ENCODE measurements at places on chromosomes 4 and X. TPM values are rescaled to one million over a fixed set of nuclear protein-coding genes. Genes with fewer than 3 reads are reported as not detected.

Gene KCND1
- 0.17 TPM for total RNA-seq

Gene ERCC6L
- 1.1 TPM for total RNA-seq

Gene ZNF595
- 13.3 TPM for total RNA-seq

Gene TRIM2
- 29.6 TPM for total RNA-seq

Gene FBXL5
- total RNA-seq: 109 TPM

DNA sequence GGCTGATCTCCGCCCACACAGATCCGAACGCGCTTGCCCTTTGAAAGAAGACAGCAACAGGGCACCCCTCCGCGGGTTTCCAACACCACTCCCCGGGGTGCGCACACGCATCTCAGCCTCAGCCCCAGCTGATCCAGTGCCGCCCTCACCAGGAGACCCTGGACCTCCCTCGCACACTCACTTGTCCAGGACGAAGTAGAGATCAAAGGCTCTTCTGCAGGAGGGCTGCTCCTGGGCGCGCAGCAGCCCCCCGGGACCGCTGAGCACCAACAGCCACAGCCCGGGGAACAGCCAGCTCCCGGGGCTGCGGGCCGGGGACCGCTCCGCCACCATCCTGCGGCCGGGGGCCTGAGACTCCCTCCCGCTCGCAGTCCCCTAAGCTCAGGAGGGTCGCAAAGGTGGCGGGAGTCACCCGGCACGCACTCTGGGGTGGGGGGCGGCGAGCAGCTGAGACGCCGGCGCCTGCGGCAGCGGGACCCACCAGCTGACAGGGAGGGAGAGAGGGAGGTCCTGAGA lies 743 bp downstream of the ANTXR2 start:
- peak; percentile 27 for DNase-seq

DNA sequence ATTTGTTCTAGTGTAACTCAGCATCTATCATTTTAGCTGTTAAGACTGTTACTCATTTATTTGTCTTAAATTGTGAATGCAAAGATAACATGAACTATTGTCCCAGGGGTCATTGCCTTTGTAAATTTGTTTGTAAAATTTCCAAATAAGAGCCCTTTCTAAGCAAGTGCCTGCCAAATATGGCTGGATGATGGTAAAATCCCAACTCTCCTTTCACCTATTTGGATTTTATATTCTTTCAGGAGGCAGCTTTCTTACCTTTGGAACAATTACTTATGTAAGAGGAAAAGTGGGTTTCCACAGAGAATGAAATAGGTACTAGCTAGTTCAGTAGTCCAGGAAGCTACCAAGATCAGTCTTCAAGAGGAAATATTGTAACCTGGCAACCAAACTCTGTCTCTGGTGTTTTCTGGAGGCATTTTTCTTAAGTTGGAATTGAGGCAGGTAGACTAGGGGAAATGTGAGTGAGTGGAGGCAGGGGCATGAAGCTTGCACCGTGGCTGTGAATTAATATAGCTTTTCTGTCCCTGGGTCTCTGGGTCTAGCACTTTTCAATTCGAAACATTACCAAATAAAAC lies 363.0 kb upstream of the ZCCHC13 start:
- no peak for DNase-seq

GRCh38 chrX:23752740-23753415 lies 9.8 kb upstream of the ACOT9 start:
- no peak for DNase-seq

GRCh38 chr4:183493246-183493645 lies 11.6 kb upstream of the ING2 start:
- DNase-seq: no peak

- DNase-seq: peak; percentile 4
These were observed 18.7 kb downstream of the ZNF595 start for GRCh38 chr4:71830-72229.

DNA sequence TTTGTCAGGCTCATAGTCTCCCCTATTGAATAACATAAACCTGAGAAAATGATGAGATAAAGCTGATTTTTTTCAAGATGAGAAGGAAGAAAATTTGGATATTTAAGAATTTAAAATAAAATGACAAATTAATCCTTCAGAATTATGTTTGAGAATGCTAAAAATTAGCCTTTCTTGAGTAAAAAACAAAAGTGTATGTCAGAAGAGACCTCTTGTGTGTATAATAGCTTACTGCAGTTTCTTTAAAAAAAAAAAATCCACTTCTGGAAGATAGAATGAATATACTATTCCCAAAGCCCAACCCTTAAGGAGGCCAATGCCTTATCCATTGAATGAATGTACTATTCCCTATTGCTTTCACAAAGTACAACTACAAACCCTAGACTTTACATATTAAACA lies 281.8 kb downstream of the RAPGEF2 start:
- DNase-seq: no peak

- DNase-seq: peak; percentile 2
These were observed 4.0 kb downstream of the GRIA3 start for GRCh38 chrX:123188081-123188480.

- DNase-seq: no peak
These were observed 16.2 kb upstream of the LAMP2 start for GRCh38 chrX:120485315-120485637.

DNA sequence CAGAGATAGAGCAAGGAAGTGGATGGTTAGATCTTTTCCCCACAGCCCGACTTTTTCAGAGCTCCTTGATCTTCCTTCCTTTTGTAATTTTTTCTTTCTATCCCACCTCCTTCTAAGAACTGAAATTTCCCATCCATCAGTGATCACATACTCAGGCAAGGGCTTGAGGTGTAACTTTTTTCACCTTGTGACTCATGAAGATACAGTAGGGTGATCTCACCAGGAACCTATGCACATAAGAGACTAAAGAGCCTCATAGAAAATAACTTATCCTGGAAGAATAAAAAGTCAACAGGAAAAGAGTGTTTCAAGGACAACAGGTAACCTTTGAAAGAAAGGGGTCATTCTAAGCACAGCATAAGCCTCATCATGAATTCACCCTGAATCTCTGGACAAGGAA lies 131.2 kb upstream of the HCCS start:
- peak; percentile 20 for DNase-seq

DNA sequence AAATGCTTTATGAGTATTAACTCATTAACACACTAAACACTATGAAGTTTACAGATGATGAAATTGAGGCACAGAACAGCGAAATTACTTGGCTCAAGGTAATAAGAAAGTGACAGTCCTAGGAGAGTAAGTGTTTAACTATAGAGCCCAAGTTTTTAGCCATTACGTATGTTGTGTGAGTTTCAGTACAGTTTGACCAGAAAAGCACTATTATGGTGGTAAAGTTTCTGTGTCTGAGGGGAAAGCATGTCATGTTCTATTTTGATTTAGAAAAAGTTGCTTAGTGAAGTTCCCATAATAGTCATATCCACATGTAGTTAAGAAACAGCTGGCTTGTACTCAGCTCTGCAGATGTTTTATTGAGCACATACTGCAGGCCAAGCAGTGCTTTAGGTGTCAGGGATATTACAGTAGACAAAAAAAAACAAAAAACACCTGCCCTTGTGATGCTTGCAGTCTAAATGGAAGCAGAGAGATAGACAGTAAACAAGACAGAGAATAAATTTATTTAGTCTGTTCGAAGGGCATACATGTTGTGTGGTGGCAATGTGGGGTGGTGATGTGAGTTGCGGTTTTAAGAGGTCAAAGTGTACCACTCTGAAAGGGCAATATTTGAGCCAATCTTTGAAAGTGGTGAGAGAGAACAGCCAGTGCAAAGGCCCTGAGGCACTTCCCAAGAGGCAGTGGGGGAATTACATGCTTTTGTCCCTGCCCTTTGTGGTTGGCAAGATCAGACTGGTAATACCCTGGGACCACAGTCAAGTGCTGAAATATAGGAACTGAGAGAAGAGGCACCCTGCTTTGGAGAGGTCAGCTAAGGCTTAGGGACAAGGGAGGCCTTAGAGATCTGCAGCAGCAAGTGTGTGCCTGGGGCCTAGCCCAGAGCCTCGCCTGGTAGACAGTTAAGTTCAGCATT lies 6.2 kb downstream of the TMEM131L start:
- DNase-seq: no peak

Data from mammary epithelial cell (primary cell).